Activated CD4-positive, CD25-positive, alpha-beta regulatory T cell treated with anti-CD3 and anti-CD28 coated beads, Interleukin-2, amount 50 U/mL, for 24 hours (primary cell): ENCODE measurements at places on chromosomes 6 and 20.

- no peak for ATAC-seq
Measured at GRCh38 chr6:43149265-43149664, 21.8 kb upstream of the SRF start.

GRCh38 chr6:4687989-4688947 is 87.9 kb upstream of the CDYL start:
- ATAC-seq, result no peak

- ATAC-seq, result peak; percentile 98
Measured at GRCh38 chr6:130223508-130223907, 757 bp upstream of the SAMD3 start.

DNA sequence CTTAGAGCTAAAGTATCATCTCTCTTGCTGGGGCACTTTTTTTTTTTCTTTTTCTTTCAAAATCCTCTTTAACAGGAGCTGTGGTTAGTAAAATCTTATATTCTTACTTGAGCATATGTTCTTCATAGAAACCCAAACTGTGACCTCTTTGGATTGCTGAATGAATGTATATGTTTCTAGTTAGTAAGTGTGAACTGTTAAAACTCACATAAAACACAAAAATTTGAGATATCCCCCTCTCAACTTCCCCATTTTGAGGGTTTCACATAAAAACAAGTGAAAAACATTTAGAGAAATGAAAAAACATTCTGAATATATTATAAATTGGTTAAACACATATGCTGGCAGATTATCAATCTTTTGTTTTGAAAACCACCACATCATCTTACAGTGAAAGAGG is 78.1 kb downstream of the INSM1 start:
- no peak for ATAC-seq

DNA sequence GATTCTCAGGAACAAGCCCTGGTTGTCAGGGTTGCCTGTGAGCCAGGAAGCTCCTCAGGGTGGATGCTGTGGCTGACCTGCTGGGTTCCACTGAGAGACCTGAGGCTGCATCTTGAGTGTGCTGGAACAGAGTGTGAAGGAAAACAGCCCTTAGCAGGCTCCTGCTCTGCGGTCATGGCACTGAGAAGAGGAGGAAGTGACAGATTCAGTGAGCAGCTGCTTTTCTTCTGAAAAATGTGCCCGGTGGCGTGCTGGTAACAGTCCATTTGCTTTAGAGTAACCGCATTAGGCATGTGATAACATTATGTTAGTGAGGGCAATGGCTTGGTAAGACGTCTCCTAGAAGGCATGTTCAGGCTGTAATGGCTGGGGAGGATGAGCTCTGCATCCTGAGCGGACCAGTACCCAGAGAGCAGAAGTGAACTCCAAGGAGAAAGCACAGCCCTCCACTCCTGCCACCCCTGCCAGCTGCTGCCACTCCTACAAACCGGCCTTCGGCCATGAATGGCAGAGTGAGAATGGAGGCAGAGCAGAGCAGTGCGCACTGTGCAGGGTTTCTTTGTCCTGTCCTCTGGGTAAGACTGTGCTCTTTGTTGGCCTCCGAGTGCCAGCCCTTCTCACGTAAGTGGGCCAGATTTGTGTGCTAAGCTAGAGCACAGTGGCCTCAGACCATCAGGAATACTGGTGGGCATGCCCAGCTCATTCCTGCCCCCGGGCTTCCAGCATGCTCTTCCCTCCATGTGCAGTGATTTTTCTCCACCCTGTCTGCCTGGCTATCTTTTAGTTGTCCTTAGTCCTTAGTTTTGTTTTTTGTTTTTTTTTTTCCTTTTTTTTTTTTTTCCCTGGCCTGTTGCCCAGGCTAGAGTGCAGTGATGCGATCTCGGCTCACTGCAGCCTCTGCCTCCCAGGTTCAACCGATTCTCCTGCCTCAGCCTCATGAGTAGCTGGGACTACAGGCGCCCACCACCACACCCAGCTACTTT is 98.1 kb upstream of the VSTM2L start:
- no peak for ATAC-seq

DNA sequence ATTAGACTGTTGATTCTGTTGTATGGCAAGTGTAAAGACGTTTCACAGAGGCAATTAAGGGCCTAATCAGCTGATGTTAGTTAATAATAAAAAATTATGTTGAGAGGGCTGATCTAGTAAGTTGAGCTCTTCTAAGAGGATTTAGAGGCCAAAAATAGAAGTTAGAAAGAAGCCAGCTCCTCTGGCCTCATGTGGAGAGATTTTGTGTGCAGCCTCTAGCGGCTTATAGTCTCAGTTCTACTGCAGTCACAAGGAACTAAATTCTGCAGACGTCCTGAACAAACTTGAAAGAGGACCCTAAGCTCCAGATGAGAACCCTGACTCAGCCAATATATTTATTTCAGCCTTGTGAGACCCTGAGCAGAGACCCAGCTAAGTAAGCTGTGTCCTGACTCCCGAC is 498.6 kb downstream of the BTBD3 start:
- no peak for ATAC-seq
